HFFc6 (cell line): ENCODE measurements at places on chromosomes 13 and 19.

DNA sequence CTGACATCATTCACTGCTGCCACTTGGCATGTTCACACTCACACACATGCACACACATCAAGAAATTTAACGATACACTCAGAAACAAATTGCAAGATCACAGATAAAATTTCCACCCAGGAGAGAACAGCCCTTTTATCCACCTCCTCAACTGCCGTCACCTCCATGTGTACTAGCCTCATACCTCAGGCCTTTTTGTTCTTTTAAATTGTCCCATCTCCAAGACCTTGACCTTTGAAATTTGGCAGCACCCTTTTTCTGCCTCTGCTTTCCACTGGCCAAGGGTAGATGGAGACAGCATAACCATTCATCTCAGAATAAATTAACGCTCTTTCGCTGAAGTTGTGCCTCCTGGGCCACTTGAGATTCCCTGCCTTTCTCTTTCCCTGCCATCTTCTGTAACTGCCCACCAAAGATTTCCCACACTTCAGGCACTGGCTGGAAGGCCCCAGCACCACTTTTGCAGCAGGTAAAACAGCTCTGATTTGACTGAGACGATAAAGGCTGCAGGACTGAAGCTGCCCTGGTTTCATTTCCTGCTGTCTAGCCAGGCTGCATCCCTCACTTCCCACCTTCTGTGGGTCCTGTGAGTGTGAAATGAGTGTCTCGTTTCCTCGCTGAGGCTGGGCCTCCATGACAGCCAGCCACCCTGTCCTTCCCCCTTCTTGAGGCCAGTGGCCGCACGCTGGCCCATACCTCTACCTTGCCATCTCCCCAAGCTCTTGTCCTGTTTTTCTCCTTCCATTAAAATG, 39.3 kb downstream of the MBNL2 start:
- H3K27ac ChIP-seq: peak overlapping the region; percentile 100
- no peak for DNase-seq
- H3K27me3 ChIP-seq: peaks cover 3% of the 10 kb centered on the region; the same call in 1 of the 2 replicates
- H3K36me3 ChIP-seq: peaks cover 61% of the 10 kb centered on the region
- H3K4me1 ChIP-seq: peaks cover 88% of the 10 kb centered on the region
- no peak overlapping the region; the same call in 1 of the 2 replicates for H3K4me3 ChIP-seq

- no peak overlapping the region for H3K27ac ChIP-seq
- H3K4me1 ChIP-seq: peaks cover 11% of the 10 kb centered on the region
- H3K36me3 ChIP-seq: no peaks in the 10 kb centered on the region
- DNase-seq: no peak
Measured at GRCh38 chr13:30593001-30593400, 24.7 kb upstream of the USPL1 start.

DNA sequence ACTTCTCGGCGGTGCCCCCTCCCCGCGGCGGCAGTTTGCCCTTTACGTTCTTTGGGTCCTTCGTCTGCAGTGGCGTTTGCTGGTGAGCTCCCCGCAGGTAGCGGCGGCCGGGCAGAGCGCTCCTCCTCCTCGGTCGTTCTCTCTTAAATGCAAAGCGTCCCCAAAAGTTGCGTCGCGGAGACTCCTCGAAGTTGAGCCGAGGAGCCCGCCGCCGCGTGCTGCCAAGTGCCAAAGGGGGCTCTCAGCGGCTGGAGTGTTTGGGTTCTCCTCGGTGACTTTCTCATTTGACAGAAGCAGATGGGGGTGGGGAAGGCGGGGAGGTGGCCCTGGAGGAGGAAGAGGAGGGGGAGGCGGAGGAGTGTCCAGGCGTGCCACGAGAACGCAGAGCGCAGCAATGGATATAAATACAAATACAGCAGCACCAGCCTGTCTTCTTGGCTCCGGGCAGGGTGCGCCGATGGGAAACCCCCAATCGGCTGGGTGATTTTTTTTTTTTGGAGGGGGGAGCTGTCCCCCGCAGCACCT, at the start of gene SOX21:
Gene SOX21 (minus strand): TSS at position 259 of the 525 bp plus-strand sequence. CDS start 496 bp downstream, outside the sequence.
- no peak within 1 kb of the TSS for H3K27ac ChIP-seq
- H3K27me3 ChIP-seq: peaks cover 56% of the 10 kb centered on the region
- H3K36me3 ChIP-seq: no peaks in the 10 kb centered on the region
- H3K4me1 ChIP-seq: peaks cover 19% of the 10 kb centered on the region; the same call in 1 of the 2 replicates

DNA sequence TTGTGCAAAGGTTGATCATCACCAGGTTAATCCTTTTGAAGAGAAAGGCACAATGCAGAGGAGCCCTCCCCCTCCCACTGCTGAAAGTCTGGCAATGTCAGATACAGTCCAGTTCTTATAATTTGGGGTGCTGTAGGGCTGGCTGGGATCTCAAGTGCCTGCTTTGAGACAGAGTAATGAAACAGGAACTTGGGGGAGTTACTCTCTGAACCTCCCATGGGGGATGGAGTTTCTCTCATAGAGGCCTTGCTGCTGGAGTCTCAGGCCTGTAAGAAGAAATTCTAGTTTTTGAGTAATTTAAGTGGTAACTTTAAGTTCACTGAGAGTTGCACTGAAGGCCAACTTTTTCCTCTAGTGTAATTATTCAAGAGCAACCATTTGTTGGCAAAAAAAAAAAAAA, 410.5 kb downstream of the KCNRG start:
- H3K4me3 ChIP-seq: no peak overlapping the region
- no peaks in the 10 kb centered on the region for H3K36me3 ChIP-seq
- DNase-seq: no peak
- H3K27ac ChIP-seq: no peak overlapping the region
- peaks cover 16% of the 10 kb centered on the region for H3K4me1 ChIP-seq
- H3K27me3 ChIP-seq: peaks cover 9% of the 10 kb centered on the region

GRCh38 chr13:49539313-49539712, 43.6 kb downstream of the PHF11 start:
- peaks cover 16% of the 10 kb centered on the region for H3K36me3 ChIP-seq
- H3K4me3 ChIP-seq: no peak overlapping the region
- DNase-seq: no peak
- H3K4me1 ChIP-seq: peaks cover 10% of the 10 kb centered on the region

GRCh38 chr13:45468635-45469034, 3.9 kb downstream of the COG3 start:
- H3K27me3 ChIP-seq: no peaks in the 10 kb centered on the region
- H3K4me3 ChIP-seq: no peak overlapping the region
- no peak for DNase-seq
- no peak overlapping the region for H3K27ac ChIP-seq
- peaks cover 63% of the 10 kb centered on the region for H3K4me1 ChIP-seq

DNA sequence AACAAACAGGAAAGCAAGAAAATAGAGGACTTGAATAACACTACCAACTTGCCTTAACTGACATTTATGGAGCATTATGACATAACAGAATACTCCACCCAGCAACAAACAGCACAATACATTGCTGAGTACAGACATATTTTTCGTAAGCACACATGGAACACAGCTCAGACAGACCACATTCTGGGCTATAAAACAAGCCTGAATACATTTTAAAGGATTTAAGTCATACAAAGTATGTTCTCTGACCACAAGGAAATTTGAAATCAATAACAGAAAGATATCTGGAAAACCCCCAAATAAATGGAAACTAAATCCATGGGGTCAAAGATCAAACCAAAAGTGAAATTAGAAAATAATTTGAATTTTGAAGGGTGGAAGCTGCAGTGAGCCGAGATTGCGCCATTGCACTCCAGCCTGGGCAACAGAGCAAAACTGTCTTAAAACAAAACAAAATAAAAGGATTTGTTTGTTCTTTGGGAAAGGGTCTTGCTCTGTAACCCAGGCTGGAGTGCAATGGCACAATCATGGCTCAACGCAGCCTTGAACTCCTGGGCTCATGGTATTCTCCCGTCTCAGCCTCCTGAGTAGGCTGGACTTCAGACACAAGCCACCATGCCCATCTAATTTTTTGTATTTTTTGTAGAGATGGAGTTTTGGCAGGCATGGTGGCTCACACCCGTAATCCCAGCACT, 5.6 kb downstream of the ZDHHC20 start:
- no peak overlapping the region for H3K27ac ChIP-seq
- DNase-seq: no peak
- H3K36me3 ChIP-seq: peaks cover 5% of the 10 kb centered on the region; the same call in 1 of the 2 replicates
- peaks cover 35% of the 10 kb centered on the region for H3K4me1 ChIP-seq

DNA sequence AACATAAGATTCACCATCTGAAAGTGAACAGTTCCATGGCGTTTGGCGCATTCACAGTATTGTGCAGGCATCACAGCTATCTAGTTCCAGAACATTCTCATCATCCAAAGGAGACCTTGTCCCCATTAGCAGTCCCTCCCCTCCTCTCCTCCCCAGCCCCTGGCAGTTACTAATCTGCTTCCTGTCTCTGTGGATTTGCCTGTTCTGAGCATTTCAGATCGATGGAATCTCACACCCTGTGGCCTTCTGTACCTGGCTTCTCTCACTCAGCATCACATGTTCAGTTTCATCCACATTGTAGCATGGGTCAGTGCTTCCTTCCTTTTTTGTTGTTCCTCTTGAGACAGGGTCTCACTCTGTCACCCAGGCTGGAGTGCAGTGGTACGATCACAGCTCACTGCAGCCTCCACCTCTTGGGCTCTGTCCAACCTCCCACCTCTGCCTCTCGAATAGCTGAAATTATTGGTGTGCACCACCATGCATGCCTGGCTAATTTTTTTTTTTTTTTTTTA, 34.6 kb downstream of the CRTC1 start:
- no peak overlapping the region for H3K27ac ChIP-seq
- H3K4me3 ChIP-seq: no peak overlapping the region
- peaks cover 7% of the 10 kb centered on the region for H3K36me3 ChIP-seq
- H3K27me3 ChIP-seq: no peaks in the 10 kb centered on the region; the same call in 1 of the 2 replicates

GRCh38 chr19:1671716-1672037, 19.3 kb upstream of the TCF3 start:
- H3K27ac ChIP-seq: no peak overlapping the region
- peaks cover 10% of the 10 kb centered on the region for H3K4me1 ChIP-seq
- H3K27me3 ChIP-seq: peaks cover 27% of the 10 kb centered on the region
- no peaks in the 10 kb centered on the region for H3K36me3 ChIP-seq
- peak overlapping the region; percentile 41 for H3K4me3 ChIP-seq

- H3K4me1 ChIP-seq: no peaks in the 10 kb centered on the region
- H3K27me3 ChIP-seq: no peaks in the 10 kb centered on the region; the same call in 1 of the 2 replicates
- no peak overlapping the region for H3K4me3 ChIP-seq
- DNase-seq: no peak
- H3K36me3 ChIP-seq: no peaks in the 10 kb centered on the region
Measured at GRCh38 chr13:58397596-58398387, 766.2 kb downstream of the PCDH17 start.

- H3K36me3 ChIP-seq: no peaks in the 10 kb centered on the region
- peak overlapping the region; percentile 46; the same call in 1 of the 2 replicates for H3K27ac ChIP-seq
- peaks cover 14% of the 10 kb centered on the region for H3K4me1 ChIP-seq
- DNase-seq: no peak
Measured at GRCh38 chr19:10946958-10947657, 13.7 kb upstream of the SMARCA4 start.

DNA sequence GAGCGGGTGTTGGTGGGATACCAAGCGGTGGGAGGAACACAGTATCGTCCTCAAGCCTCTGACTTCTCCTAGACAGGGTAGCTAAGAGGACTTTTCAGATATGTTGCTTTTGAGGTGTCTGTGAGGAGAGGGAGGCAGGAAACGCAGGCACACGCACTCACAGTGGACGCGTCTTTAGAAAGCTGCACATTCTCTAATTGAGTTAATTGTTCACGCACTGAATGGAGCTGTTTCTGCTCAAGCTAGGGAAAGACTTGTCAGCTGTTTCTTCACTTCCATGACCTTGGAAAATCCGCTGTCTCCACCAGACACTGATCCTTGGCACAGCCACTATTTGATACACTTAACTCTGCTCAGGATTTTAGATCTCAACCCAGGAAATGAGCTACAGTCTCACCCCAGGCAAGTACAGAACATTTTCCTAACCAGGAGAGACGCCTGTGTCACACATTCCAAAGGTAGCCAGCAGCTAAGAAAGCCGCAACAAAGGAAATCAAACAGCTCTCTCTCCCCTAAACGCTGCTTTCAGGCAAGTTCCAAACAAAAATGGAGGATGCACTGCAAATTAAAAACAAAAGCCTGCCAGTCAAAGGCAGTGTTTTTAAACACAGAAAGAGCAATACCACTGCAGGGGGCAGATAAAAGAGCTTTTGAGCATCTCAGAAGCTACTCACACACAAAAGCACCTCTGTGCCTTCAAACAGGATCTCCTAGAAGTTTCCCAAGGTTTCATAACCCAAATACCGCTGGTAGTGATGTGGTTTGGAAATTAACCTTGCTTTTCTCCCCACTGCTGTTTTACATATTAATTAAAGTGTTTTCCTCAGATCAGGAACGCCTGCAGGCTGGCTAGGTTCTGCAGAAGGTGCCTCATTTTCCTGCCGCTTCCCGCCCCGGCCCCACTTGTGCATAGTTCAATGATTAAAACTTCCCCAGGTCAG, 57.3 kb downstream of the IRS2 start:
- no peak for DNase-seq
- peaks cover 17% of the 10 kb centered on the region; the same call in 1 of the 2 replicates for H3K4me1 ChIP-seq
- peaks cover 5% of the 10 kb centered on the region; the same call in 1 of the 2 replicates for H3K36me3 ChIP-seq
- peaks cover 31% of the 10 kb centered on the region for H3K27me3 ChIP-seq

DNA sequence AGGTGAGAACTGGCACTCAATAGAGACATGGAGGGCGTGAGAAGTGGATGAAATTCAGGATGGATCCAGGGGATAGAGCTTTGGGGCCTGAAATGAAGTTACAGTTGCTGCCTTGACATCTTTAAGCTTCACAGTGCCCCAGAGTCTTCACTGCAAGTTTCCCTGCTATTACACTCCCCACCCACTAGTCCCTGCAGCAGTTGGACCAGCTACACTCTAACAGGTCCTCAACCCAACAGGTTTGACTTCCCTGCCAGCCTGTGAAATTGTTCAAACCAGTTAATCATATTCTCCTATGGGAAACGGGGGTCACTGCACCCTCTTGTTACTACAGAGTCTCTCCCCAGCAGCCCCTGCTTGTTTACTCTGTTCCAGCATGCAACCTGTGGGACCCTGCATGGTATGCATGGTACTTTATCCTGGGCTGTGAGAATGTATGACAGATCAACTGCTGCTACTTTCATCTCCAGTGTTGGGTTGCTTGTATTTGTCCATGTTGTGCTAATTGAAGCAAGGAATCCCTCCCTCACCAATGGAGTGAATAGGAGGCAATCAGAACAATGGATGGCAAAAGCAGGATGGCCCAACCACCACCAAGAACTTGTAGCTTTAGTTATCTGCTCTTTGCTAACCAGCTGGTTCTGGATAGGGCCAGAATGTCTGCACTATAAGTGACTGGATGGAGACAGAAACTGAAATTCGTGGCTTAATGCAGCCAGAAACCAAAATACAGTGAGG, 314.2 kb downstream of the OLFM4 start:
- DNase-seq: no peak
- no peak overlapping the region for H3K4me3 ChIP-seq
- no peak overlapping the region for H3K27ac ChIP-seq
- peaks cover 11% of the 10 kb centered on the region; the same call in 1 of the 2 replicates for H3K36me3 ChIP-seq

GRCh38 chr13:77714119-77714755, 16.8 kb downstream of the SLAIN1 start:
- H3K27me3 ChIP-seq: no peaks in the 10 kb centered on the region
- no peaks in the 10 kb centered on the region for H3K4me1 ChIP-seq
- H3K27ac ChIP-seq: no peak overlapping the region
- H3K36me3 ChIP-seq: no peaks in the 10 kb centered on the region
- no peak overlapping the region for H3K4me3 ChIP-seq
- DNase-seq: no peak

DNA sequence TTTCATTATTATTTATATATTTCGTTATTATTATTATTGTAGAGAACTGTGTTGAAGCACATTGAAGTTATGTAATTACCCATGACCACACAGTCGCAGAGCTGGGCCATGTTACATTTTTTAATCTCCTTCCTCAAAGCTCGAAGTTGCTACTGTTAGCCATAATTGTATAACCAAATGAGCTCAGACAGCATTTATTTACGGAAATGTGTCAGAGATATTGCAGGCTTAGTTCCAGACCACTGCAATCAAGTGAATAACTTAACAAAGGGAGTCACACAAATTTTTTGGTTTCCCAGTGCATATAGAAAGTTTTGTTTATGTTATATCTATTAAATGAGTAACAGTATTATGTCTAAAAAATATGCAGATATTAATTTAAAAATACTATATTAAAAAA, 147.1 kb upstream of the SLITRK1 start:
- no peak overlapping the region for H3K4me3 ChIP-seq
- peaks cover 77% of the 10 kb centered on the region for H3K4me1 ChIP-seq
- DNase-seq: no peak
- H3K36me3 ChIP-seq: peaks cover 11% of the 10 kb centered on the region
